ENCODE measurements at places on chromosomes 2 and 18.

DNA sequence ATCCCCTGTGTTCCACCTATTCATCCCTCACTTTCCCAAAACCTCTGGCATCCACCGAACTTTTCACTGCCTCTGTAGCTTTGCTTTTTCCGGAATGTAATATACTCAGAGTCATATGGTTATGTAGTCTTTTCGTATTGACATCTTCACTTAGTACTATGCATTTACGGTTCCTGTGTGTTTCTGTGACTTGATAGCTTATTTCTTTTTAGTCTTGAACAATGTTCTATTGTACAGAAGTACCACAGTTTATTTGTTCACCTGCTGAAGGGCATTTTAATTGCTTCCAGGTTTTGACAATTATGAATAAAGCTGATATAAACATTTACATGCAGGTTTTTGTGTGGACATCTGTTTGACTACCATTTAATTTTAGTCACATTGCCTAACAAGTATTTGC is 154.7 kb upstream of the DOK6 start:
- DNase-seq: no peak

- no peak for DNase-seq
These were observed 16.9 kb downstream of the ERCC3 start for GRCh38 chr2:127277028-127277427.

DNA sequence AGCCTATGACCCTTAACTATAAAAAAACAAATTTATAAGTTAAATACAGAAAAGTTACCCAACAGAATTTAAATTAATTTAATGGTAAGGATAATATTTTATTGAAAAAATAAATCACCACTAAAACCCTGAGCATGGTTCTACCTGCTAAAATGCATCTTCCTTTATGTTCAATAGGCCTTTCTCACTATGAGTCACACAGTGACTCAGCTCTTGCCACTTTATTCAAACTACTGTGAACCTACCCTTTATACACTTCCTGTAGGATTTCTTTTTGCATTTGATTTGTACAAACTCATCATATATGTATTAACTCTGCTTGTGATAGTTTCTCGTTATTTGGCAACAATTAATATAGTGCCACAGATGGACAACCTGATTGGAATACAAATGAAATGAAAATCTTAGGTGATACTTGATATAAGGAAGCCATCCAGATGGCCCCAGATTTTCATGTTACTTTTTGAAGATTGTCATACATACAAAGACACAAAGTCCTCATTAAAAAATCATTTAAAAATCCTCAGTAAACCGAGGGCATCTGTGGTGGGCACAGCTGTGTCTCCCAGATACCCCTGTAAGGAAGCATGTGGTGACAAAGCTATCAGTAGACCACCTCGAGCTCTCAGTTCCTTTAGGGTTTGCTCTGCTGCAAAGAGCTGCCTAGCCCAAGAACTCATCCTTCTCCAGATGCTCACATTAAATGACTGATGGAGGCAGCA is 55.2 kb upstream of the COBLL1 start:
- DNase-seq: no peak

DNA sequence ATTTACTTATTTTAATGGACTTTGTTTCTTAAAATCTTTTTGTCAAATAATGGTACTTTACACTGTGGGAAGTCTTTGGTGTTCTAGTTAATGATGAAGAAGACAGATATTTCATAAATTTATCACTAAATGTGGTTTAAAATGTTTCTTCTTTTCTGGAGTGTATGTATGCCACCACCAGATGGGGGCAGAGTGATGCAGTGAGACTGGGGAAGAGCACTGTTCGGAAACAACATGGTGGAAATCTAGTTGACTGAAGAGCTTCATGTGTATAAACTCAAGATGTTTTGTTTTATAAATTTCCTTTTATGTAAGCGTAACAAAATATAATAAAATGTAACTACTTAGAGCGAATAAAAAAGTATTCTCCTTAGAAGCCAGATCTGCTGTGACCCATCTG is 195.1 kb downstream of the KCNE4 start:
- DNase-seq: no peak

DNA sequence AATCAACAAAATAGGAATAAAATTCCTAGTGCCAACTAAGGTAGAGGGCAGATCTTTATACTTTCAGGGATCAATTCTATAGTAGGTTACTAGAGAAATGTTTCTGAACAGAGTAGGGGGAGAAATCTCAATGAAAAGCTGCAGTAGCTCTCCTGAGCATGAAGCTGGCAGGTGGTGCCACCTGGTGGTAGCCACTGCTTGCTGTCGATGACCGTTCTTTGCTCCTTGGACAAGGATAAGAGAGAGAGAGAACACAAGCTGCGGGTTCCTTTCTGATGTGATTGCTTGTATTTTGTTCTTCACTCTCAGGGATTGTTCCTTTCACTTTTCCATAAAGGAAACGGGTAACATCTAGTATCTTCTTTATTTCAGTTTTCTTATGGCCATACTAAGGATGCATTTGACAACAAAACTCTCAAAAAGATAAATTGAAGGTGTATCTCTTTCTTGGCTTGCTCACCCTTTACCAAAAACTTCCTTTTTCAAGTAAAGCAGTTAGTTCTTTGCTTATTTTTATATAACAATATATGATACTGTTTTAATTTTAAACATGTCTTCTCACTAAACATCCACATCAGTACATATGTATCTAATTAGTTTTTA is 18.6 kb upstream of the MRPL19 start:
- DNase-seq: peak; percentile 85

DNA sequence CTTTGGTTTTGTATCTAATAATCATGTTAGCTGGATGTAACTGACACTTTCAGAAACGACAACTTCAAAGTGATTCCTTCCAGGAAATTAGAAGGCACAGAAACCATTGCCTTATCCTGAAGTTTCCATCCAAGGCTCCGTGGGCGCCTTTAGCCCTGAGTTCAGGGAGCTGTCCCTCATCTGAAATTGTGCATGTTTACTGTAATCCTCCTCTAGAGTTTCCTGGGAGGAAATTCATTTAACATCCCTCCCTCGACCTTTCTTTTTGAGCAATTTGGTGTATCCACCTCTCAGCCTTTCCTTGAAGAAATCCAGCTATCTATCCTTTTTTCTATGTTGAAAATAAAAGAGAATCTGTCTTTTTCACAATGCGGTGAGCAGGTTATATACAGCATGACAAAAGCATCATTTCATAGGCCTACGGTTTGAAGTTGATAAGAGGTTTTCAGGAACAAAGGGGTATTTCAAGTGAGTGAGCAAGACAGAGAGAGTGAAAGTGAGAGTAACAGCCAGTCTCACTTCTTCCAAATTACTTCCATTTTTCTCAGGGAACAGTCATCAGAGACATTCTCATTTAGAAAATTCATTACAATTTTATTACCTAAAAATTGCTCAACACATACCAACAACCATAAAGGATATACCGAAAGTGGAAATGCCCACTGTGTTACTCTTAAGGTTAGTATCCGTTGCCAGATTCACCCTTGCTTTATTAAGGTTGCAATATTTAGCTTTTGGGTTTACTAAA is 167.3 kb downstream of the MREG start:
- DNase-seq: no peak

GRCh38 chr2:100813527-100813926 is 6.4 kb upstream of the NPAS2 start:
- DNase-seq: no peak

GRCh38 chr2:186027922-186028321 is 289.3 kb downstream of the FSIP2 start:
- no peak for DNase-seq

DNA sequence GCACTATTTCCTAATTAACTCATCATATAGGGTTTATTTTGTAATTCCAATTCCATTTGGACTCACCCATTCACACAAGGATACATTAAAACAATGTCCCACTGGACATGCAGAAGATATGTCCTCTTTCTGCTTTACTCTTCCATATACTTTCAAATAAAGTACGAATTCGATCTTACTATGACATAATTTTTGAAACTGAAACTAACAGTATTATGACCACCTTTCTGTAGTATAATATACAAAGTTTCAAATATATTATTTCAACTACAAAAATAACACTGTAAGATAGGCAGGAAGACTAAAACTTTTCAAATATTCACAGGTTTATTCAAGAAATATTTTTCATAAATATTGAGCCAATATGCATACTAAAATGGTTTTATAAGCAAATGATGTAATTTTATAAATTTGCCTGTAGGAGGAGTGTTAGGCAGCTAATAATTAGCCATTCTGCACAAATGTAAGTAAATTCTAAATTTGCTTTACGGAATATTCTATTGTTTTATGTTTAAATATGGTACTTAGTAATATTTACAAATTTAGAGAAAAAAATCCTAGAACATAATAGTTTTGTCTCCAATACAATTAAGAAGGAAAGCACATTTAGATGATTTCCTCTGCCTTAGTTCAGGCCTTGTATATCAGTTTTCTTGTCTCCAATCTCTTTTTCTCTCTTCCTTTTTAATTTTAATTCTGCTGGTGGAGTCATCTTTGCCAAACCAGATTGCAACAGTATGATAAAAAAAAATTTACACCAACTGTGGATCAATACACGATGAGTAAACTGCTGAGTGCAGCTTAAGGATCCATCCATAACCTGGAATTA is 85.9 kb downstream of the CERKL start:
- no peak for DNase-seq

DNA sequence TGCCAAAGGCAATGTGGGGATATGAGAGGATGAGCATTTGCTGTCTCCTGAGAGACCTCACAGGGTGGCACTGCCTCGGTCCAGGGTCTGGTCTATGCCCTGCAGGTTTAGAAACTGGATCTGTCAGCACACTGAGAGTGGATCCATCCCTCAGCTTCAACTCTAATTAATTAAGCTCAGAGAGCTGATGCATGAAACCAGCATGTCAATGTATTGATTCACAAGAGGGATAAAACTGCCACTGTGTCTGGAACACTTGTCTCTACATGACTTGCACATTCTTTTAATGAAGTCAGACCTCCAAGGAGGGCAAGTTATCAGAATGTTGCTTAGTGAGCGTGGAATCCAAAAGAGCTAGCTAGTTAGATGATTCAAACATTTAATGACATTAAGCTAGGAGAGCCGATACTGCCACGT is 22.5 kb upstream of the POLE4 start:
- peak; percentile 11 for DNase-seq

DNA sequence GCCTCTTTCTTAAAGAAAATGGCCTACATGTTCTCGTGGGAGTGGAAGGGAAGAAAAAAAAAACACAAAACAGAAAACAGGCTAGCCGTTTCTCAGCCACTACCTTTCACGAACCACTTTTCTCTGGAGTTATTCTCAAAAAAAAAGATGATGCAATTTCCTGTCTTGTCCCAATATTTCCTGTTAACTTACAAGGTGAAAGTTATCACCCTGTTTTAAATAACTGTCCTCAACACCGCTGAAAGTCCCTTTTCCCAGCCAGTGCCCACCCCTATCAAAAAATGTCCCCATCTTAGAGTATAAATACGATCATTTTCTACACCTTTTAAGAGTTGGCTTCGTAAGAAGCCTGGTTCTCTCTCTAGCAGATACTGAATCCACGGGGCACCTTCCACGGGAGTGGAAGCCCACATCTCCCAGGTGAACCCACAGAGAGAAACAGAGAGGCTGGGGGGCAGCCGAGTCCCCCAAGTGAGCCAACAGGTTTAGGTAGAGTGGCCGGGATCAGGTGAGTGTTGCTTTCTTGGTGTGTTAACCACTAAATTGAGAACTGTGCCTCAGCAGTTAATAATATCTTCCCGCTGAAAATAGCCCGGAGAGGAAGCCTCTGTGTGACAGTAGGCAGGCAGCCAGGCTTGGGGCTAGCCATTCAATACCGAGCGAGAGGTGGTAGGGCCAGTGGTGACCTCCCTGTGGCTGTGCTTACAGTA is 15.9 kb downstream of the SMAD7 start:
- DNase-seq: no peak

DNA sequence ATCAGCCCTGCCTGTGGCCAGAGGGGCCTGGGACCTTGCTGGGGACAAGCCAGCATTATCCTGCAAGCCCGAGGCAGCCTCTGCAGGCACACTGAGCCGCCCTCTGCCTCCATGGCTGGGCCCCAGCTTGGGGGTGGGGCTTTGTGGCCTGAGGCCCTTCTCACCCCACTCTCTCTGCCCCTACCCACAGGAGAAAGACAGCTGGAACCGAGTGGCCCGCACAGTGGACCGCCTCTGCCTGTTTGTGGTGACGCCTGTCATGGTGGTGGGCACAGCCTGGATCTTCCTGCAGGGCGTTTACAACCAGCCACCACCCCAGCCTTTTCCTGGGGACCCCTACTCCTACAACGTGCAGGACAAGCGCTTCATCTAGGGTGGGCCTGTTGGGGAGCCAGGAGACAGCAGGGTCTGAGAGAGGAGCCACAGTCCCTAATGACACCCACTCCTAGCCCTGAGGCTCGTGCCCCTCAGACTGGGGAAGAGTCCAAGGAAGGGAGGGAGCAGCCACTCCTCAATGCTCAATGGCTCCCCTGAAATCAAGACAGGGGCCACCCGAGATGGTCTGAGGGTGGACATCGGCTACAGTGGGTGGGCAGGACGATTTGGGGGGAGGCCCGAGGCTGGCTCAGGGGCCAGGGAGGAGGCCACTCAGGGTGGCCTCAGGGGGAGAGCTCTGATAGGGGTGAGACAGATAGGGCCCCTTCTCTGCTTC is 4.4 kb upstream of the CHRNG start:
- DNase-seq: no peak

GRCh38 chr2:118240276-118240675 is 152.0 kb downstream of the INSIG2 start:
- no peak for DNase-seq

GRCh38 chr2:107591561-107592279 is 235.0 kb upstream of the RGPD4 start:
- DNase-seq: no peak

GRCh38 chr2:178482437-178482836 is 2.2 kb downstream of the PLEKHA3 start:
- DNase-seq: no peak

GRCh38 chr2:224151161-224151560 is 112.1 kb upstream of the SERPINE2 start:
- DNase-seq: no peak

GRCh38 chr2:239625971-239626734 is 225.3 kb upstream of the HDAC4 start:
- DNase-seq: no peak

DNA sequence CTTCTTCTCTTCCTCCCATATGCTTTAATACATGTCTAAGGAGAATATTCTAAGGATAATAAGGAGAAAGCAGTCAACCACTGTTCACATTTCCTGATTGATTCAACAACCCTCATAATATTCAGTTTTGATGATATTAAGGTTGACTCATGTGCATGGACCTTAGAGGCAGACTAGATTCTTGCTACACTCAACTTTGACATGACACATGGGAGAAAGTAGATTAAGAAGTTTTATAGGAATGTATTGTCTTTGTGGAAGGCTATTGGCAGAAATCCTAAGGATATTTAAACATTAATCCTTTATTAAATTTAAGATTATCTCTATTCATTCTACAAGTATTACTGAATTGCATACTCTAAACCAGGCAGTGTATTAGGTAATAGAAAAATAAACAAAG is 309.1 kb upstream of the CYRIA start:
- DNase-seq: no peak

GRCh38 chr18:50880119-50880465 is 1.2 kb downstream of the ME2 start:
- DNase-seq: no peak

GRCh38 chr18:43571078-43571689 is 293.9 kb upstream of the SYT4 start:
- peak; percentile 63 for DNase-seq

- no peak for DNase-seq
These were observed 38.1 kb downstream of the AGFG1 start for GRCh38 chr2:227509824-227510619.
